ENCODE measurements at places on chromosomes 4 and X.

DNA sequence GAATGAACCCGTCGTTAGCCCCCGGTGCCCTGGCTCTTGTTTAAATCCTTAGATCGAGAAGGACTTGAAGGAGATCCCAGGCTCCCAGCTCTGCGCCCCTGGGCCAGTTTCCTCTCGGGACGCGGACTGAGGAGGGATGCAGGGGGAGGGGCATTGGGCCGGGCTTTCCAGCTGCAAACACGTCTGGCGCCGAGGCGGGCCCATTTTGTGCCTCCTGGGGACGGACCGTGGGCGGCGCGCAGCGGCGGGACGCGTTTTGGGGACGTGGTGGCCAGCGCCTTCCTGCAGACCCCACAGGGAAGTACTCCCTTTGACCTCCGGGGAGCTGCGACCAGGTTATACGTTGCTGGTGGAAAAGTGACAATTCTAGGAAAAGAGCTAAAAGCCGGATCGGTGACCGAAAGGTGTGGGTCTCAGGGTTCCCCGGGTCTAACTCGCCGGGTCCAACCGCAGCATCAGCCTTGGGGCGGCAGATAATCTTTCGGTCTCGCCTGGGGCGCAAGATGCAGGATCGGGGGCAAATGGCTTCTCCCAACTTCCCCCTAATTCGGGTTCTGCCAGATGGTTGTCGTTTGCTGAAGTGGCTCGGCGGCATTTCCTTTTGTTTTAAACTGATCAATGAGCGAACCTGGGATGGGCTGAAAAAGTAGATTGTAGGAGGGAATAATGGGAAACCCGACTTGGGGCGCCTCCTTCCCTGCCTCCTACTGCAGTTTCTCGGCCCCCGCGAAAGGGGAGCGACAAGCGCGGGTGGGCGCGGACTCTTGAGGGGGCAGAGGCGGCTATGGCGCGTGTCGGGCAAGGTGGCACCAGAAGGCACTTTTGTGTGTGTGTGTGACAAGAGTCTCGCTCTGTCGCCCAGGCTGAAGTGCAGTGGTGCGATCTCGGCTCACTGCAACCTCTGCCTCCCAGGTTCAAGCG is 2.9 kb downstream of the PDGFRA start:
- no peak for DNase-seq

DNA sequence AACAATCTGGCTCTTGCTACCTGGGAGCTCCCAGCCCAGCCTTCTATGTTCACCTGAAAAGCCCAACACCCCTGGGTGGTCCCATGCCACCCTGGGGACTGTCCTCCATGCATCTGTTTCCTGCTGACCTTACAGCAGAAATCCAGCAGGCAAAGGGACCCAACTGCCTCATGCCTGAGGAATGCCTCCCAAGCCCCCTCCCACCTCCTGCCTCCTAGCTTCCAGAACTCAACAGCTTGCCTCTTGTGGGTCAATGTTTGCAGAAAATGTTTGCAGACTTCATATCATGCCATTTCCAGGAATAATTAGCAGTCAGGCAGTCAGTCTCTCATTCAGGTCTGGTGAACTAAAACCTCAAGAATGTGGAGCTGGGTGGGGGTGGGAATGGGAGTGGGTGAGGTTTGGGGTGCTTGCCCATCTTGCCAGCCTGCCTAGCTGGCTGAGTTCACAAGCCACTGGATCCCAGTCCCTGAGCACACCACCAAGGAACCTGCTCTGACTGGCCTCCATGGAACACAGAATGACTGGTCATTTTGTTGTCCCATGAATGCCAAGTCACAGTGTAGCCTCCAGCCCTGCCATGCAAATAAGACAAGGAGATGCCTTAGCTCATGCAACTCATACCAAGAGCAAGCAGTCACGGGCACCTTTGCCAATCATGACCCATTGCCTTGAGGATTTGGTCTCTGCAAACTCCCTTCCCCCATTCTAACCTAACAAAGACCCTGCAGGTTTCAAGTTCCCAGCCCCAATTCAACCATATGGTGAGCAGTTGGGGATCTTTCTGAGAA is 12.1 kb upstream of the PLAC1 start:
- DNase-seq, result no peak

DNA sequence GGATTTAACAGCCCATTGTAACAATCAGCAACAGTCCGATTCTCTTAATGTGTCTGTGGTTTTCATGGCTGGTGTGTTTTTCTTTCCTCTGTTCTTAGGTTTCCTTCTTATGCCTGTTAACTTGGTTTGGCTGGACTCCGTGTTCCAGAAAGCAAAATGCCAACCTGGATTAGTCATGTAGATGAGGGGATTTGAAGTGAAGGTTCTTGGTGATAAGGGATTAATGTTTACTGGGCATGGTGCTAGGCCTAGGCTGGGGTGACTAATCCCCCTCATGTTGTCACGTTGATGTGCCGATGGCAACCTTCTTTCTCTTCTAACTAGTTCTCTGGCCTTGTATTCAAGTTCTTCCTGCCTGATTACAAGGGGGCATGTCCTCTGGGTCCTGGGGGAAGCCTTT is 85.9 kb downstream of the REPS2 start:
- DNase-seq, result no peak

- no peak for DNase-seq
Observed at GRCh38 chr4:4848540-4848939, 10.9 kb upstream of the MSX1 start.

DNA sequence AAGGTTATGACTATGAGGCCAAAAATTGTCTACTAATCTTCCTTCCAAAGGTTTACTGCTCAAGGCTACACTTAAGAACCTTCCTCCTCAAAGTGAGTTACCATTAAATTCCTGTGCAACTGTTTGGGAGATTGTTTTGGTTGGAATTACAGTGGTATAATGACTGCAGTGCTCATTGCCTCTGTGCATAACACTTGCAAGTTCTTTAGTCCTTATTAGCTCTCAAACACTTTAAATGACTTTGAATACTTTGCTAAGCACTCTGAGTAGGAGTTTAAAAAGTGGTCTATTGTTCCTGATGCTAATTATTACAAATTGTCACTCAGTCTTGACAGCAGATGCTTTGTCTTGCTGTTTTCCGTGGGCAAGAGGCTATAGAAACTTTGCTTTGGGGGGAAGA is 422.8 kb upstream of the PABPC4L start:
- no peak for DNase-seq

DNA sequence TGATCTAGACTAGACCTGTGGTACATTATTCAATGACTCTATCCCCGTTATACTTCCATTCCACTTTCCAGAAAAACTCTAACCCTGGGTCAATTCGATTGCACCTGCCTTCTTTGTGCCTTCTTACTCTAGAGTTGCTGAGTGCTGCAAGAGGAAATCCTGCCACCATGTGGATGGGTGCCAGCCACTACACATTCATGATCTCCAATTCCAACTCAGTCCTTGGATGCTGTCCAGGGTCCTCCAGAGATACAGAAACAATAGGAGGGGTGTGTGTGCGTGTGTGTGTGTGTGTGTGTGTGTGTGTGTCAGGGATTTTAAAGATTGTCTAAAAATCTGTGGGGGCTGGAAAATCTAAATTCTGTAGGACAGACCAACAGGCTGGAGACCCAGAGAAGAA is 42.9 kb upstream of the INTS6L start:
- DNase-seq, result peak; percentile 27

GRCh38 chr4:158649111-158649680 is 22.5 kb downstream of the C4orf46 start:
- no peak for DNase-seq

DNA sequence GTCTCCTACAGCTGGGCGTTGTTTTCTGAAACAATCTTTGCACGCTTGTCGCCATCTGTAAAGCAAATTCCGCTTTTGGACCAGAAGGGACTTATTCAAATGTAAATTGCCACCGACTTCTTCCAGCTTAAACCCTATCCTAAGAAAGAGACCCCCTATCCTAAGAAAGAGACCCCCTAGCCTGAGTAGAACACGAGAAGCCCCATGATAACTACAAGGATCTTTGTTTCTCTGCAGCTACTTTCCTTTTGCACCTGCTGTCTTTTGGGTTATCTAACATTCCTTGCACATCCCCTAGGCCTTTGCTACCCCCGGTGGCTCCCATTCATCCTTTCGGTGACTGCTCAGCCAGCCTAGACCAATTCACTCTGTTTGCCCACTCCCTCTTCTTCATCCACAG is 536.0 kb upstream of the PRKX start:
- no peak for DNase-seq
